ENCODE measurements at places on chromosomes 11 and 22.

GRCh38 chr11:124801636-124802312 lies 1.6 kb upstream of the MSANTD2 start:
- no peak for DNase-seq

DNA sequence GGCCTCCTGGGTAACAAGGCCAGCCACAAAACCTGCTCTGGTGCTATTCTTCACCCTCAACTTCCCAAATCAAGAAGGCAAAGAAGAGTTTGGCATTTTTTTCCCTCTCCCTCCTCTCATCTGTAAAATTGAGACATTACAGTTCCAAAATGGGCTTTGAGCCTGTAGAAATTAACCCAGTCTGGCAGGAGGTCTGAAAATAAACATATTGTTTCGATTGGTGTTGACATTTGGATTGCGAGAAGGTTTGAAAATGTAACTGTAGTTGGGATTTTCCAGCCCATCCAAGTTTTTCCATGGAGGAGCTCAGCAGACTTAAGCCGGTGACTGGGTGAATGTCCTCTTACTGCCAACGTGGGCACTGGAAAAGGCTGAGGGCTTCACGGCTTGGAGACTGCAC lies 35.0 kb upstream of the ALX4 start:
- no peak for DNase-seq

DNA sequence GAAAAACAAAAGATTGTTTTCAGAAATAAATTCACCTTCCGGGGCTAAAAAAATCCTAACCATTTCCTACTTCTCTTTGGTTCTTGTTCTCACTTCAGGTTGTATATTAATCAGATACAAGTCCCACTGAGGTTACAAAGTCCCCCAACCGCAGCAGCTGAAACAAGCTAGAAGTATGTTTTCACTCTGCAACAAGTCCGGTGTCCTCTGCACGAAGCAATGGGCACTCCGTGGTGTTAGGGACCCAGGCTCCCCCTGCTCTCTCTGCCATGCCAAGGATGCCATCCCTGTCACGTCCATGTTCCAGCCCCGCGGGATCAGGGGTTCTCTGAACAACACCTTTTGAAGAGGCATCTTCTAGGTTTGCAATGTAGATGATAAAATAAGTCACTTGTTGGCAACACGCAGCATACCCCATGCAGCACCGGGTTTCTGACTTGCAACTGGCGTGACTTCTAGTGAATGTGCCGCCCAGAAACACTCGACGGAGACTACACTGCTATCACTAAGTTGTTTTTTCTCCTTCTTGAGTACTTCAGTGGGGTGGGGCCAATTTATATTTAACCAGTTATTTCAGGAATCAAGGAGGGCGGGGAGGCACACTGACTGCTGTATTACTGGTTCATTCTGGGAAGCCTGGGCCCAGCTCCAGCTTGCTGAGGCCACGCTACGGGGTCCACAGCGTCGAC lies 25.4 kb upstream of the GSTP1 start:
- DNase-seq = no peak

GRCh38 chr11:64444838-64445441 lies 86.0 kb downstream of the RPS6KA4 start:
- no peak for DNase-seq

GRCh38 chr11:111438168-111438567 lies 59.1 kb upstream of the POU2AF1 start:
- DNase-seq = no peak

DNA sequence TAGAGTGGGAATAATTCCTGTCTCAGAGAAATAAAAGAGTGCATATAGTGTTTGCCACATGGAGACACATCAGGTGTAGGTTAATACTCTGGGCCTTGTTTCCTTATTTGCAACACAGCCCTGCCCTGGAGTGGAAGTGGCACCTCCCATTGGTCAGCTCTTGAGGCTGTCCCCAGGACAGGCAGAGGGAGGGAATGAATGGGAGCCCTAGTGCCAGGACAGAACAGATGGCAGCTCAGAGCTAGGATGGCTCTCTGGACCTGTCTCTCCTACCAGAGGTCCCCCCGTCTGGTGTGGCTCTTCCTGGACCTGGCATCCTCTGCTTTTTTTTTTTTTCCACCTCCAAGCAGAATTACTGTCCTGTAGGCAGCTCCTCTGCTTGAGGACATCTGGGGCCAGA lies 35.6 kb downstream of the LIMK2 start:
- DNase-seq = no peak

DNA sequence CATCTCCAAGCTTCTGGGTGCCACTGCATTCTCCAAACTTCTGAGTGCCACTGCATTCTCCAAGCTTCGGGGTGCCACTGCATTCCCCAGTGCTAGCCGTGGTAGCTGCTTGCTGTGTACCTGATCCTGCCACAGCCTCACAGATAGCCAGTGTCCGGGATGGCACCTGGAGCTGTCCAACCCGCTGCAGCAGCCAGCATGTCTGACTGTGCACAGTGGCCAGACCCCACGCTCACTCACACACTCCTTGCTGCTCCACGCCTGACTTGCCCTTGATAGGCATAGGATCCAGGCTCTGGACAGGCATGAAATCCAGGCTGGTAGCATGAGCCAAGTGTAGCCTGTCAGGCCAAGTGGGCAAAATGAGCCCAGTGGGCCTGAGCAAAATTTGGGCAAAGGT lies 465.0 kb downstream of the GUCY1A2 start:
- DNase-seq = no peak

GRCh38 chr11:111834432-111835163 lies 36.8 kb downstream of the ALG9 start:
- DNase-seq = no peak

All from stimulated activated CD8-positive, alpha-beta memory T cell treated with anti-CD3 and anti-CD28 coated beads, Interleukin-15, amount 100 ng/mL, for 4 hours (primary cell).